ENCODE measurements at places on chromosomes 1 and 21.
A peak's percentile ranks its signal among the peaks of the same experiment; 100 is the strongest.

GRCh38 chr1:246106342-246106763 lies 400.7 kb downstream of the SMYD3 start:
- no peak for DNase-seq

DNA sequence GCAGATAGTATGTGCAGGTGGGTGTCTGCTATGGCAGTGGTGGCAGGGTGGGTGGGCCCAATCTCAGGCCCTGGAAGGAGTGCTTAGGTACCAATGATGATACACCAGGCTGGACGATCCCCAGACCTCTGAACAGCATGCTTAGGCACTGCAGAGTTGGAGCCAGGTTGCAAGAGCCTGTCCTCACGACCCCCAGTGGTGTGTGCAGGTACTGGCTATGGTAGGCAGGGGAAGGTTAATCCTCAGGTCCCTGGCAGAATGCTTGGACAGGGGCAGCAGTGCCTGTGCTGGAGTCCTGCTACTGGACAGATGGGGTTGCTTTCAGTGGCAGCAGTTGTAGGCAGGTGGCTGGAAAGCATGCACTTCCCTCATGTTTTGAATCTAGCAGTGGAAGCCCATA lies 100.5 kb upstream of the NEK7 start:
- no peak for DNase-seq

DNA sequence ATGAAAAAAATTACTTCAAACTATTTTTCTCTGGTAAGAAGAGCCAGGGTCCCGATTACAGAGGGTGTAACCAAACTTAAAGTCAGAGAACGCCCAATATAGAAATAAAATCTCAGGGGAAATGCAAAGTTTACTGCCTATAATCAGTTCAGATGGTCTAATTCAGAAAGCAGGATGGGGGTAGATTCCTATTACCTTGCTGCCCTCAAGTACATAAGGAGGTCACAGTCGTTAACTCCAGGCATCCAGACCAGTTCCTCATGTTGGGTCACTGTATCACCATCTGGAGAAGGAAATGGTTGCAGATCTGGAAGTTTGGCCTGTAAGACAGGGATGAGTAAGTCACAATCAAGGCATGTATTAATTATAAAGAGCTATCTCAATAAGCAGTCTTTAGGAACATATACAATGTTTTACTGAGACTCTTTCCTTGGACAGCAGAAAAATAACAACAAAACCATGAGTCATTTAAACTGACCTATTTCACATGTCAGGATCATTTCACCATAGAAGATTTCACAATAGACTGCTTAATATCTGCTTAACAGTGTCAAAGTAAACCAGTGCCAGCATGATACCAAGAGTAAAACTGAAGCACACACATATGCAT lies 179.4 kb downstream of the SLC45A1 start:
- no peak for DNase-seq

DNA sequence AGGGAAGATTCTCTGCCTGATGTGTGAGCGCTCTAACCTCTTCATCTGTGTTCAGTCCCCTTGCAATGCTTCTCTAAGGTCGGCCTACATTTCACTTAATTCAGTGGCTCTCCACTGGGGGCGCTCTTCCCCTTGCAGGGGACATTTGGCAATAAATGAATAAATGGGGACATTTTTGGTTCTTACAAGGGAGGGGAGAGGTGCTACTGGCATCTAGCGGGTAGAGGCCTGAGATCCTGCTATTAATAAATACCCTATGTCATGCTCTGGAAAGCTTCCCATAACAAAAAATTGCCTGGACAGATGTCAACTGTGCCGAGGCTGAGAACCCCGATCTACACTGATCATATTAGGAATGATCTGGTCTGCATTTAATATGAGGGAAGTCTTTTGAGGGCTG lies 25.9 kb upstream of the DNAJC11 start:
- no peak for DNase-seq

DNA sequence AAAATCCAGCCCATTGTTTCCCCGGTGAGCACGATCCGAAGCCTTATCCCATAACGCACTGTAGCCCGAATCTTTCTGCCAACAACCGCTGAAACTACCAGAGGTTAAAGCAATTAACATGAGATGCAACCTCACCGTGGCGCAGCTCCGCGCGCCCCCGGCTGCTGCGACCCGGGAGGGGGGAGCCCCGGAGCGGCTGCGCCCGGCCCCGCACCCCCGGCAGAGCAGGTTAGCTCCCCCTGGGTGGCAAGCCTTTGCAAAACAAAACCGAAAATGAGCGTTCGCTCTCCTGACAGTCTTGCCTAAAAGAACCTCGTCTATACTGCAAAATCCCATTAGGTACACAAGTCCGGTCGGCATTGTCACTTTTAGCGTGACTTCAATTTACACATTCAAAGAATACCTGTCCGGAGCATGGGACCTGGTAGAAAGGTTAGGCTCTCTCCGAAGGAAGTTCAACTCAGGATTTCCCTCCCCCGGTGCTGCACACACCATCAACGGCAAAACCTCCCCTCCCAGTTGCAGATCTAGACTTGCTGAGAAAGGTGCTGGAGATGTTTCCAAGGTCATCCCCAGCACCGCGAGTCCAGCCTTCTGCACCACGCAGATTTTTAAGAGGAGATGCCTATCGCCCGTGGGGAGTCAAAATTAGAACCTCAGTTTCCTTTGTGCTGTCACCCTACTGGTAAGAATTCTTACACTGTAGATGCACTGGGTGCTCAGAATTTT lies 107.5 kb downstream of the ZNF281 start:
- DNase-seq = peak; percentile 23

DNA sequence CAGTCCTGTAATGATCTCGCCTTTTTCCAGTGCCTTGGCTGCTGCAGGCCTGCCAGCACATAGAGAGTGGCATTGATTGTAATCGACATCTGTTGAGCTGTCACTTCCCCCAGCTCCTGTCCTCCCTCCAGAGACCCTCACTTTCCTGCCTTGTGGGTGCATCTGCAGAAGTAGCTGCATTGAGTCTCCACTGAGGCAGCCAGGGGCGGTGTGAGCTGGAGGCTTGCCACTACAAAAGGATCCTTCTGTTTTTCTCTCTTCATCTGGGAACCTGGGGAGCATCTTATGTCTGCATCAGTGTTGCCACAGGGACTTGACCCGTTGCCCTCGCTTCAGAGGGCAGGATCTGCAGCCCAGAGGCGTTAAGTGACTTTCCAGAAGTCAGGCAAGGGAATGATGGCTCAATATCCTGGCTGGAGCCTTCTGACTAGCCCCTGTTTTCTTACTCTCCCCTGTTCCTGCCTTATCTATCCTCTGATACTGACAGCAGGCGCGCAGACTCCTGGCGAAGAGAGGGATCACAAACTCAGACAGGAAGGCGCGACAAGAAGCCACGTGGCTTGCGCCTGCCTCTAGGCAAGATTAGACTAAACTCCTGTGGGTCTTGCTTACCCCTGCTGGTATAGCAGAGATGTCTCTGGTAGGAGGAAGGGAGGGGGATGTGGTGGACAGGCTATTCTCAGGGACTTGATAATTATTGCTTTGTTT lies 13.3 kb upstream of the FMOD start:
- no peak for DNase-seq

All from activated gamma-delta T cell (primary cell).